ENCODE measurements at places on chromosomes 7 and 10. TPM values are rescaled to one million over a fixed set of nuclear protein-coding genes. Genes with fewer than 3 reads are reported as not detected.
A peak's percentile ranks its signal among the peaks of the same experiment; 100 is the strongest.

MRC1 gene
- 0.03 TPM for polyA plus RNA-seq

DNA sequence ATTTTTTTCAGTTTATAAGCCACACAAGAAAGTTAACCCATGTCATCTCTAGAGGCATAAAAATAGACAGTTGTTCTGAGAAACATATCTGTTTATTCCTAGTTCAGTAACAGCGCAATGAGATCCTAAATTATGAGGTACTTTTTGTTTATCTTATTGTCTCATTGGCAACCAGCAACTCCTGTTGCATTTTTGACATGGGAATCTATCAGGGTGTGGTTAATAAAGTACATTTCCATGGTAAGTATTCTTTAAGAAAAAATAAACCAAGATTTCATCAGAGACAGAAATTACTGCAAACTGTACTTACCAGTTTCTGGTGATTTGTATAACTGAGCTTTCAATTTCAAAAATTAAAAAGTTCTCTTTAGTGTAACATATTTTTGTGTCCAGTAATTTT, 9.0 kb downstream of the FAS start:
- DNase-seq = no peak

EEPD1 gene
- 0.40 TPM for polyA plus RNA-seq

ETV1 gene
- polyA plus RNA-seq = 5.8 TPM

DNA sequence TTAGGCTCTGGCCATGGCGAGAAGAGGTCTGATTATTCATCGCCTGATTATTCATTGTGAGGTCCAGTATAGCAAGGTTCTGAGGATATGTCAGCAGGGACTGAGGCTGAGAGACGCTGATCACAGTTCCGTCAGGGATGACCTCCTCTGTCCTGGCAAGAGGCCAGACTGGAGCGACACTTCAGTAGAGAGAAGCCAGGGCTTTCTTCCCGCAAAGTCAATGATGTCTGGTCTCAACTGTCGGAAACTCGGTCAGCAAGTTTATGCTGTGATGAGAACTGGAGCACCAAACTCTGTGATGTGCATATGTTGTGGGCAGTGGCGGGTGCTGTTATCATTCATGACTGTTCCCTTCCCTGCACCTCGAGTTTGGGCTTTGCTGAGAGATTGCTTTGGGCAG, 29.0 kb upstream of the GNA12 start:
- DNase-seq = no peak

GAD2 gene
- not detected for polyA plus RNA-seq

DNA sequence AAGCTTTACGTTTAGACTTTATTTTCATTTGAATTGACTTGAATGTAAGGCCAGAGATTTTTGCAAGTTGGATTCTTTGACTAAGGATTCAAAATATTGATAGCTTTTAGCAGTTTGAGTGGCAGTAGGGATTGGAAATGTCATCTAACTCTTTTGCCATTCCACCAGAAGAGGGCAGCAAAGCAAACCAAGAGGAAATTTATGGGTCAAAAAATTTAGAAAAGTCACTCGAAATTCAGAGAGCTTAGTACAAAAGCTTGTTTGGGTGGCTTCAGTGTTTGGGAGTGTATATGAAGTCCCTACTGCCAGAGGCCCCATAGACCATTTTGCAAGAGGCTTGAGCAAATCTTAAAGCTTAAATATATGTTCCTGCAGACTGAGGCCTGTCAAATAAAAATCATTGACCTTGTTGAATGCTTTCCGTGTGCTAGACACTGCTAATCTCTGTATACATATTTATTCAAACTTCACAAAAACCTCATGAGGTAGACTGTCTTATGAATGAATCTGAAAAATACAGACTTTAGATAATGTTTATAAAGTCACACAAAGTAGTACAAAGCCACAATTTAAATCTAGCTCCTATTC, 44.6 kb upstream of the RSBN1L start:
- DNase-seq = peak; percentile 54

MPP7 gene
- 0.17 TPM for polyA plus RNA-seq

C10orf53 gene
- not detected for polyA plus RNA-seq

GRCh38 chr7:47095946-47096345, 486.0 kb downstream of the TNS3 start:
- DNase-seq = no peak

DNA sequence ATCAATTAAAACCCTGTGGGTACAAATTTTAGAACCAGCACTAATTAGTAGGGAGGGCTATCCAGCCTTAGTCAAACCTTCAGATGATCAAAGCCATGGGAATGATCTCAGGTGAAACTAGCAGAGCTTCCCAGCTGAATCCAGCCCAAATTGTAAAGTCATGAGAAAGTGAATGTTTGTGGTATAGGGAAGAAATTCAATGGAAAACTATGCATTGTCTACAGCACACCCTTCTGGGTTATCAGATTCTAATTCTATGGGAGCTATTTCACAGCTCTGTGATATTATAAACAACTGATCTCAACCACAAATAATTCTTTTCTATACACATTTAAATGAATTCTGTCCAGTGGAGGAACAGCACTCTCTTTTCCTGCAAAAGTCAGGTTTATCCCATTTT, 24.6 kb upstream of the BMPER start:
- no peak for DNase-seq

DNA sequence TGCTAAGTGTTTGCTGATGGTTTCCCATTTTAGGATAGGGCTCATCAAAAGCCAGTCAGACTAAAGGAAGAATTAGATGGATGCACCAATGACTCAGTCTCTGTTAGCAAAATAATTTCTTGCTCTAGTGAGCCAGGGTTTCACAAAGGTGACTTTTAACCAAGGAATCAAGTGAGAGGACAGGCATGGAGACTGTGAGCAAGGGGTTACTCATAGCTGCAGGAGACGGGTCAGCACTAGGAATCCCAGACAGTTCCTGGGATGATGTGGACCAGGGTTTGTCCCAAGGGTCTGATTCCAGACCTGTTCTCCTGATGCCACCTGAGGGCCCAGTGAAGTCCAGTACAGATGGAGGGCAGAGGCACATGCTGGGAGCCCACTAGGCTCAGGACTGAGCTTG, 138.1 kb downstream of the NOC3L start:
- no peak for DNase-seq

PAX4 gene
- polyA plus RNA-seq = not detected

EBLN1 gene
- not detected for polyA plus RNA-seq

DNA sequence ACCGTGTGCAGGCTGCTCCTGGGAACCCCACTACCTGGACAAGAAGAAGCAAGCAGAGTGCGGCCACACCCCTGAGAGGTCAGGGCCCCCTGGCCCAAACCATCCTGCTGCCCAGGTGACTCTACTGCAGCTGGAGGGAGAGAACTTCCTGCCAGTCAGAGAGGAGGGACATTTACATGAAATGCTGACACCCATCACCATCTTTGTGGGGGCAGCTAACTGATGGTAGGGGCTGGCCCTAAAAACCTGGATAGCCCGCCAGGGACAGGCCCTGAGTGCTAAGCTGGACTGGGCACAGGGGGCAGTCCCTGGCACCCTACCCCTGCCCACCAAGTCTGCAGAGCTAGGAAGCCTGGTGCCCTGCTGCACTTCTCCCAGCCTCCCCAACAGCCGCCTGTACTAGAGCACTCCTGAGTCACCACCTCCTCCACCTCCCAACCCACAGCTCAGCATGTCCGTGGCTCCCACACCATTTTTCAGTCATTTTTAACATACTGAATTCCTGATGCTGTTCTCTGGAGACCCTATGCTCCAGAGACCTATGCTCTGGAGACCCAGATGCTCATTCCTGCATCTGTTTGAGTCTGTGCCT, 27.5 kb downstream of the DPCD start:
- no peak for DNase-seq

- DNase-seq = peak; percentile 75
These were observed 38.0 kb downstream of the MEOX2 start for GRCh38 chr7:15648461-15648961.

DNA sequence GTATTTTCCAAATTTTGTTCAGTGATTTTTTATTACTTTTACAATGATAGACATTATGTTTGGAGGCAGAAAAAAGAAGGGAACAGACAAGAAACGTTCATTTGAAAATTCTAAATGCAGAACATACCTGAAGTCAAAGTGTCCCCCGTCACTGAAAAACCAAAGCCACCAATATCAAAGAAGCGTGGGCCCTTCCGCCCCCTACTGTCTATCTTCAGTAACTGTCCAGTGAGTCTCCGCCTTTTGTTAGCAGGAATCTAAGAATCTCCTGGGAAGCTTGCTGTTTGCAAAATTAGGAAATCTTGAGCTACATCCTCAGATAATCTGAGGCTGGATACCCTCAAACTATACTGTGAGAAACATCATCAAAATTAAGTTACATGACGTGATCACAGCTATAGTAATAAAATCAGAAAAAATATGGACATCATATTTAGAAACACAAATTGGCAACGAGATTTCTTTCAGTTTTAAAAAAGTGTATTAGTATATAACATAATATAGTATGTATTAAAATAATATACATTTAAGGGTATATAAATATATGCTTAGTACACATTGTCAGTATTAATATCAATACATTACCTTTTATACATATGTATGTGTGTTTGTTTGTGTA, 169.3 kb upstream of the AKR1E2 start:
- peak; percentile 80 for DNase-seq

PDK4 gene
- 0.51 TPM for polyA plus RNA-seq

FFAR4 gene
- not detected for polyA plus RNA-seq

- no peak for DNase-seq
These were observed 205.2 kb downstream of the FAM107B start for GRCh38 chr10:14569274-14570060.

DNA sequence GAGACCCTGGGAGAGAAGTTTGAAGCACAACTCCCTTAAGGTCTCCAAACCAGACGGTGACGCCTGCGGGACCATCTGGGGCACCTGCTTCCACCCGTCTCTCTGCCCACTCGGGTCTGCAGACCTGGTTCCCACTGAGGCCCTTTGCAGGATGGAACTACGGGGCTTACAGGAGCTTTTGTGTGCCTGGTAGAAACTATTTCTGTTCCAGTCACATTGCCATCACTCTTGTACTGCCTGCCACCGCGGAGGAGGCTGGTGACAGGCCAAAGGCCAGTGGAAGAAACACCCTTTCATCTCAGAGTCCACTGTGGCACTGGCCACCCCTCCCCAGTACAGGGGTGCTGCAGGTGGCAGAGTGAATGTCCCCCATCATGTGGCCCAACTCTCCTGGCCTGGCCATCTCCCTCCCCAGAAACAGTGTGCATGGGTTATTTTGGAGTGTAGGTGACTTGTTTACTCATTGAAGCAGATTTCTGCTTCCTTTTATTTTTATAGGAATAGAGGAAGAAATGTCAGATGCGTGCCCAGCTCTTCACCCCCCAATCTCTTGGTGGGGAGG, 10.8 kb downstream of the SERPINE1 start:
- no peak for DNase-seq

DNA sequence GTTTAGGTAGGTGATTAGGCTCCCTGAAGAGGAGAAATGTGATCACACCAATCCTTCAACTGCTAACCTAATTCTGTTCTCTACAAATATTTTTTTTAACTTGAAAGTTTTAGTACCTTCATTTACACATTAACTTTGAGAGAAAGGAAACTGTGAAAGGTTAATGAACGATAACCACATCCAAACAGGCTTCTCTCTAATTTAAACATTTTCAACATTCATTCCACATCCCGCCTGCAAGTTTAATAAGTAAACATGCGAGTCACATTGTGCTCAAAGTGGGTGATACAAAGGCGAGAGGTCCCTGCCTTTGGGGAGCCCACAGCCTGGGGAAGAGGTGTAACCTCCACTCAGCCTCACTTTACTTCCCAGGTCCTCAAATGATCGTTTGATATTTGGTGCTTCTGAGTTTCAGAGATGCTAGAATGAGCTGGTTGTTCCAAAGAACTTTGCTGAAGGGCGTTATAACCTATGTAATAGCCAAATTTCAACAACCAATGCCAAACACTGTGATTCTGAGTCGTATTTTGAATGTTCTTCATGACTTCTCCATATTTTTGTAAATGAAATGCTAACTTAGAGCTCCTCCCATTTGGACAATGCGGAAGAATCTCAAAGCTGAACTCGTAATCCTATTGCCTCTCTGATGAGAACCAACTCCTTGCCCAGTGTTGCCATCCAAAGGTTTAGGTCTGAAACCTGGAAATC, 47.5 kb downstream of the DENND2A start:
- DNase-seq = no peak

- DNase-seq = no peak
These were observed 44.7 kb downstream of the AVL9 start for GRCh38 chr7:32539919-32540531.

DNA sequence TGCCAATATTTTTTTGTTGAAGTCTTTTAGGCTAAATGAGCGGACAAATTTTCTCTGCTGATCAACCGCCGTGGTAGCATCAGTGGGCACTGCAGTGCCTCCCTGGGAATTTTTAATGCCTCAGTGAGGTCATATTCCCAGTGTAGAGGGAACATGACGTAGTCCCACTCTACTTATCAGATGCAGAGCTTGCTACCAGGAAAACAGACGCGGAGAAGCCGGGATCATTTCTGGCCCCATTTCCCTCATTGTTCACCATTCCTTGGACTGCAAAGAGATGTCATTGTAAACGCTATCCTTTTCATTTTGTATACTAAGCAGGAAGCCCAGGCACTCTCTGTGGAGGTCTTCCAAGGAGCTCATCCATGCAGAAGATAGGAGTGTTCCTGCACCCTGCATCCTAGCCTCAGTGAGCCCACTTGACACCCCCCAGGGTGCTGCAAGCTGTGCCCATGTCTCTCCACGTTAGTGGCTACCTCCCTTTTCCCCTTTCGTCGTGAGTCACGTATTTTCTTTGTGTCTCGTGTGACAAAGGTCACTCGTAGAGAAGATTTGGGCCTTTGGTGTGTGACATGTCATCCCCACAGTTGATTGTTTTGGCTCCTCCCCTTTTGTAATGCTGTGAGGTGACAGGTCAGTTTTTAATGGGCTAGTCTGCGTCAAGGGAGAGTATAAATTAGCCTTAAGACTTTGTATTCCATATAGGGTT, 145.5 kb downstream of the TCF7L2 start:
- no peak for DNase-seq

LRRTM3 gene
- polyA plus RNA-seq = not detected

GRCh38 chr10:74763934-74764591, 62.3 kb upstream of the KAT6B start:
- DNase-seq = no peak

DNA sequence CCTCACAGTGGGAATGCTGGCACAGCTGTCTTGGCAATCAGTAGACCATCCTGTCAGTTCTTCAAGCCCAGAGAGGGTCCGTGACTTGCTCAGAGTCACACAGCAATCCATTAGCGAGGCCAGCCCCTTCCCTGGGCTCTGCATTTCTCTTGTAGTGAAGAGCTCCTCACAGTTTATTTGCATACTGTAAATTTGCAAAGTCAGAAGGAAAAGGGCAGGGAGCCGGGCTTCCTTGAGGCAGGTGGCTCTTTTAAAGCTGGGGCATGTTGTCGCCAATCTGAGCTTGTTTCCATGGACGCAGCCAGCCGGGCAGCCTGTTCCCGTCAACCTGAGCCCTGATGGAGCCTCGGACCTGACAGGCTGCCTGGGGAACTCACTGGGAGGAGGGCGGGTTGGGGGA, 123.4 kb downstream of the CUX1 start:
- no peak for DNase-seq

PPP1R9A gene
- 0.50 TPM for polyA plus RNA-seq

Data from endothelial cell of umbilical vein (primary cell).